ENCODE measurements at places on chromosomes 4 and X.

DNA sequence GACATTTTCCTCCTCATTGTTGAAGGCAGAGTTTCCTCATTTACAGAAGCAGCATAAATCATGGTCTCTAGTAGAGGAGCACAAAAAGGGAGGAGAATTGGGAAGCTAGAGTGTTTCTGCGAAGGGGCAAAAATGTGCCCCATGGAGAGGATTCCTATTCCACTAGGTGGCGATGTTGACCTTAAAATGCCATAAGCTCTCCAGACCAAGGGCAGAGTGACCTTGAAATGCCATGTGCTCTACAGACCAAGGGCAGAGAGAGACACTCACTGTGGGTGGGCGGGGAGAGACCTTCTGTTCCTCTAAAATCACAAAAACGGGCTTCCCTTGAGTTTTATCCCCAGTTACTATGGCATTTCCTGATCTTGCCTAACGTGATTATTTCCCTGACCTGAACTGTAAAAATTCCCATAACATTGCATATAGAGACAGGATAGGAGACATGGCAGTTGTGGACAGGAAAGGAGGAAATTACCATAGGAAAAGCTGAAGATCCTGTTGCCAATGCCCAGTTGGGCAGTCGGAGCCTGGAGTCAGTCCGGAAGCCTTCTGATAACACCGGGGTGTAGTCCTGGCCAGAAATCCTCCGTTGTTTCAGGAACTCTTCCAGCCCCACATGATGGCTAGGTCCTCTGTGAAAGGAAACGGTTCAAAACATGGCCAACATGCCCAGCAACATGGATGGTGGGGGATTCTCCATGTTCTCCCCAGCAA, 567.7 kb downstream of the MAGEB5 start:
- DNase-seq: peak; percentile 18

GRCh38 chr4:1244978-1245471, 3.9 kb downstream of the CTBP1 start:
- DNase-seq: no peak

- DNase-seq: no peak
Observed at GRCh38 chr4:142559986-142560385, 286.1 kb downstream of the INPP4B start.

DNA sequence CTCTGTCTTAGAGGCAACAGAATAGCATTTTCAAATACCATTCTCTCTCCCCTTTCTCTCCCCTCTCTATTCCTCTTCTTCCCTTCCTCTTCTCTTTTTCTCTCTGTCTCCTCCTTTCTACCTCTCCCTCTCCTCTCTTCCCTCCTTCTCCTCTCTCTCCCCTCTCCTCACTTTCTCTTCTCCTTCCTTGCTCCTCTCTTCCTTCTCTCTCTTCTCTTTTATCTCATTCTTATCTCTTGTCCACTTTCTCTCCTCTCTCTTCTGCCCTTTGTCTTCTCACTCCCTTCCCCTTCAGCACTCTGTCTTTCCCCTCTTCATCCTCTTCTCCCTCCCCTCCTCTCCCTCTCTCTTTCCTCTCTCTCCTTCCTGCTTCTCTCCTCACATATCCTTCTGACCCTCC, 2265.8 kb upstream of the TENM3 start:
- no peak for DNase-seq

DNA sequence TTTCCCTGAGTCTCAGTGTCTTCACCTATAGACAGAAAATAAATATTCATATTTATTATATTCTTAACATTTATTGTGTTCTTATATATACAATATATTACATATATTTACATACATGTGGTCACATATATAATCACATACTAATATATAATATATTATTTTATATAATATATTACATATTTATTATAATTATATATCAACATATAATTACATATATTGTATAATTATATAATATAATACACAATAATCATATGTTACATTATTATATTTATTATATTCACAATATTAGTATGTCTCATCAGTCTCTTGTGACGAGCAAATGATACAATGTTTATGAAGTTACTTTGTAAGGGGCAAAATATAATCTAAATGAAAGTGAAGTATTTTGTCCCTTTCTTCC, 87.7 kb downstream of the KDR start:
- DNase-seq: no peak

DNA sequence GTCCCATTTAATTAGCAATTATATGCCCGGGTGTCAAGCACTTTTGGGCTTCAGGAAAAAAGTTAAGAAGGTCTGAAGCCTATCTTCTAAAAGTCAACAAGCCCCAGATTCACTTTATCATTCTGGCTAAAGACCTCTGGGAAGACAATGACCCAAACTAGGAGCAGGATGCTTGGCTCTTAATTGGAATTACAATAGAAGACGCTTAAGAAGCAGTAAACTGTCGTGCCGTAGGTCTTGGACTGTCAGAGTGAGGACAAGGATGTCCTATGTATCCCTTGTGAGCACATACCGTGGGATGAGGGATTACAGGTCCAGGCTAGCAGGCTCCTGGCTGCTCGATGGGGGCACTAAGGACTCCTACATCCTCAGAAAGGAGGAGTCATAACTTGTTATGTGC, 3.2 kb upstream of the ARHGAP36 start:
- no peak for DNase-seq

GRCh38 chr4:140706276-140706625, 49.9 kb downstream of the TBC1D9 start:
- no peak for DNase-seq

GRCh38 chrX:85907316-85907715, 140.0 kb downstream of the CHM start:
- no peak for DNase-seq

- DNase-seq: no peak
Observed at GRCh38 chr4:83556816-83557215, 20.9 kb downstream of the GPAT3 start.

DNA sequence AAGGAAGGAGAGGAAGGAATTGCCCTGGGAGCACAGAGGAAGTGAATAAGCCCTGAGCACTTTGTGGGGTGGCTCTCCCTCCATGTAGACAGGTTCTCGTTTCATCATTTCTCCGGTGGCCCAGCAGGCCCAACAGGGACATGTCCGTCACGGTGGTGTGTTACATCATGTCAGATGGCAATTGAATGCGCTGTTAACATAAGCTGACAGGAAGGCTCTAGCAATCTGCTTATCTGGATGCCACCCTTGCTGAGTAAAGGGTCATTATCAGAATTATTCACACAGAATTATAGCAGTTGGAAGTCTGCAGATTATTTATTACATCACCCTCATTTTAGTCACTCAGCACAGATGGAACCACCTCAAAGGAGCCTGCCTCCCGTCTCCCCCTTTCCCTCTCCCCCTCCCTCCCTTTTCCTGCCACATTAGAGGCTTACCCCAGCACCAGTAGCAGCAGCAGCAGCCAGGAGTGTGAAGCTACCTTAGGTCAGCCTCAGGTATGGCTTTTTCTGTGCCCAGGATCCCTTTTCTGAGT, 124.3 kb upstream of the TRIM2 start:
- no peak for DNase-seq

GRCh38 chr4:143358923-143359643, 22.4 kb downstream of the GAB1 start:
- DNase-seq: peak; percentile 39

DNA sequence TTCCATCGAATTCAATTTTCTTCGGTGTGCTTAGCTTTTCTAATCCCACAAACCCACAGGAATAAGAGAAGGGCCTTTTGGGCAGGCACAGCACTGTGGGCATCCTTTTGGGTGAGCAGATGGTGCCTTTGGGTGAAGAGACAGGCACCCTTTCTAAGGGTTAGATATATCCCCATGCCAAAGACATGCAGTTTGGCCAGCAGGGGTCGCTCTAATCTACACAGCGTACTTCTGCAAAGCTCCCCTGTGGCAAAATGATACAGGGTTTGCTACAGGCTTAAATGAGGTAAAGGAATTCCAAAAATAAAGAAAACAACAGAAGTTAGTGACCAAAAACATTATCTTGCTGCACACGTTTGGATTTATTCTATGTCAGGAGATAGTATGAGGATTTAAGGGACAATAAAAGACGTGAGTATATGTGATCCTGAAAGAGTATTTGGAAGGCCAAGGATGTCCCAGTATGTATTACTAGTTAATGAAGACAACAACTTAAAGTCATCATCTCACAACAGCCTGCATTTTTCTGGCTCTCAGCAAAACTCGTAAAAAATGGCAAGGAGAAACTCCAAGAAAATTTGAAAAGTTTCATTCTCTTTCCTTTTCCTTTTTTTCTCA, 49.5 kb downstream of the PHEX start:
- peak; percentile 74 for DNase-seq

GRCh38 chr4:94515365-94515764, 63.6 kb downstream of the PDLIM5 start:
- DNase-seq: no peak

- peak; percentile 94 for DNase-seq
Observed at GRCh38 chr4:75630174-75630936, at the start of gene CDKL2. Gene CDKL2 (minus strand): TSS chr4:75630528. CDS start chr4:75625988, 4,540 bp downstream.

GRCh38 chrX:140504371-140505324, at the start of gene SOX3:
Gene SOX3 (minus strand): TSS chrX:140505069. CDS start chrX:140505060, 9 bp downstream.
- no peak for DNase-seq

DNA sequence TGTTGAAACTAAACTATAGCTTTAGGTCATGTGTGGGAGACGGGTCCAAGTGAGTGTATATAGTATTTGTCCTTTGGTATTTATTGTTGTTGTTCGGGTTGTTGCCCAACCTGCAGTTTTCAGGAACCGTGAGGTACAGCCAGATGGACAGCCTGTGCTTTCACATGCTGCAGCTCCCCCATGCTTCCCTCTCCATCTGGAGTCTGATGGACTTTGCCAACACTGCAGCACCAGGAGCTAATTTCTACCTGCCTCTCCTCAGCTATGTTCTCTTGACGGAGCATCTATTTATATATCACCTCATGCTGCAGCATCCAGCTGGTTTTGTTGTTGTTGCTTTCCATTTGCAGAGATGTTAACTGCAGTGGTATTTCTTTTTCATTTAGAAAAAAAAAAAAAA, 80.1 kb downstream of the TLL1 start:
- DNase-seq: no peak

DNA sequence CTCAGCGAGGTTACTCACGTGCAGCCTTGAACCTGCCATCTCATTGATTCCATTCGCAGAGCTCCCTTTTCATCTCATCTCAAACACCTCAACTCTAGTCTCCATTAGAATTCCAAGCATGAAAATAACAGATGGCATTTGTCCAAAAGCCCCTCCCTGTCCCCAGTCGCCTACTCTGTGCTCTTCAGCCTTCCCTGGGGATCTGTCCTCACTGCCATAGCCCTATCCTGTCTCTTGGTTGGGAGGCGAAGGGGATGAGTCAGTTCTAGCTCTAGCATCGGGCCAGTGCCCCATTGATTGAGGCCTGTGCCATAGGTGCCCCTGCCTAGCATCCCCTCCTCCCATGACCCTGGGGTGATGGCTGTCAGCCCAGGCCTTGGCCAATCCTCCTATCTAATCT, 134.0 kb upstream of the PJA1 start:
- DNase-seq: no peak

- DNase-seq: no peak
Observed at GRCh38 chrX:150582338-150582948, 14.0 kb downstream of the MTM1 start.

DNA sequence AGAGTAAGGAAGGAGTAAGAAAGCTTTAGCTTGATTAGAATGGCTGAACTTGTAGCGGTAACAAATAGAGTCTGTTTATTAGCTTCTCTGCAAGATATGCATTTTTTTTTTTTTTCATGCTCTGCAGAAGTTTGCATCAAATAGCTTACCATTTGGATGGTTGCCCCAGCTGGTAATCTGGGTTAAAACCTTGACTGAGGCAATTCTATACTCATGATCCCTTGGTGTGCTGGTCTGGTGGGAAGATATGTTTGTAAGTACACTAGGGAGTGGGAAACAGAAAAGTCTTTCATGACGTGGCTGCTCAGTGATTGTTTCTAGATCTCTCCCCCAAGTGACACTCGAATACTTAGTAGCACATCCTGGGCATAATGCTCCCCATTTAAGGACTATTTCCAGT, 32.1 kb downstream of the SEPTIN11 start:
- no peak for DNase-seq

- DNase-seq: no peak
Observed at GRCh38 chr4:11866391-11866790, 437.7 kb upstream of the HS3ST1 start.

- no peak for DNase-seq
Observed at GRCh38 chr4:136106753-136107152, 1425.5 kb downstream of the PCDH18 start.

DNA sequence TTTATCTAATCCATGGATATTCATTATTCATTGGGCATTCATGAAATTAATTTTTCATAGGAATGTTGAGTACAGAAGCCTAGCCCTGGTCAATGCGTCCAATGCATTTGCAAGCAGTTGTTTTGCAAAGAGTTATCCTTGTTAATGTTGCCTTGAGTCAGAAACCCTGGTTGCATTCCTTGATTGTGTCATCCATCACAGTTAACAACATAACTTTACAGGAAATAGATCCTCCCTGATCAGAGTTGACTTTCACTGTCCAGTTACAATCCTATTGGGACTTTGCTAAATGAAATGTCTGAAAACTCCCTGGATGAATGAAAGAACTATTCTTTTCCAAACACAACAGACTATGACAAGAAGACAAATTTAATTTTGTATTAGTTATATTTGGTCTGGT, 924.3 kb upstream of the SLIT2 start:
- DNase-seq: no peak

- no peak for DNase-seq
Observed at GRCh38 chr4:173056710-173057109, 111.9 kb upstream of the GALNT7 start.

- DNase-seq: no peak
Observed at GRCh38 chrX:33273535-33273934, 62.2 kb upstream of the DMD start.

- no peak for DNase-seq
Observed at GRCh38 chr4:76090241-76090691, 15.8 kb downstream of the ART3 start.

- DNase-seq: no peak
Observed at GRCh38 chrX:29143356-29143755, 556.1 kb downstream of the IL1RAPL1 start.

DNA sequence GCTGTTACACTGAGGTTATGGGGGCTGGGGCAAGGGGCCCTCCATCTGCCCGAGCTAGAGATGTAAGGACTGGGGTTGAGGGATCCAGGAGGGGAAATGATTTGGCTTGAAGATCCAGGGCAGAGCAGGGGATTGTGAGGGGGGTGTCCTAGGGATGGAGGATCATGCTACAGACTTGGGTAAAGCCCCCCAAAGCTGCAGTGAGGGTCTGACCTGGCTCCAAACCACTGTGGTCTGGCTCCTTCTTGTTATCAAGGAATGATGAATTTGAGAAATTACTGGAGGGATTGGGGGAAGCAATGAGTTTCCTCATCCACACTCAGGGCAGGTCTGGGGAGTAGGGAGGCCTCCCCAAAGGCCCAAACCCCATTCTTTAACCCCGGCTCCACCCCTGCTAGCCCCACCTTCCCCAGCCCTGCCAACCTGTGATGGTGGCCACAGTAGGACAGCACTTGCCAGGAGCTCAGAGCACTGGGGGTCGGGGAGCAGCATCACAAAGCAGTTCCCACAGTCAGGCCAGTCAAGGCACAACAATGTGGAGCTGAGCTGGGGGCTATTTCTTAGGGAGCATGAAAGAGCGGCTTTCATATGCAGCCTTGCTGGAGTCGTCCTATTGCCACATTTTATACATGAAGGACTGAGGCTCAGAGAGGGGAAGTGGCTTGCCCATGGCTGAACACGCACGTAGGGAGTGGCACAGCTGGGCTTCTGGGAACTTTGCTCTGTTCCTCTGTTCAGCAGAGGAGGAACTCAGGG, 165.5 kb downstream of the EFNB1 start:
- no peak for DNase-seq
